ENCODE measurements at places on chromosomes 5 and 9. TPM values are rescaled to one million over a fixed set of nuclear protein-coding genes. Genes with fewer than 3 reads are reported as not detected.

- DNase-seq: no peak
Observed at GRCh38 chr5:58793888-58794657, 211.2 kb downstream of the RAB3C start.

BAAT gene
- not detected for total RNA-seq

ADAMTS16 gene
- total RNA-seq: not detected

CEL gene
- total RNA-seq: 7.7 TPM

DNA sequence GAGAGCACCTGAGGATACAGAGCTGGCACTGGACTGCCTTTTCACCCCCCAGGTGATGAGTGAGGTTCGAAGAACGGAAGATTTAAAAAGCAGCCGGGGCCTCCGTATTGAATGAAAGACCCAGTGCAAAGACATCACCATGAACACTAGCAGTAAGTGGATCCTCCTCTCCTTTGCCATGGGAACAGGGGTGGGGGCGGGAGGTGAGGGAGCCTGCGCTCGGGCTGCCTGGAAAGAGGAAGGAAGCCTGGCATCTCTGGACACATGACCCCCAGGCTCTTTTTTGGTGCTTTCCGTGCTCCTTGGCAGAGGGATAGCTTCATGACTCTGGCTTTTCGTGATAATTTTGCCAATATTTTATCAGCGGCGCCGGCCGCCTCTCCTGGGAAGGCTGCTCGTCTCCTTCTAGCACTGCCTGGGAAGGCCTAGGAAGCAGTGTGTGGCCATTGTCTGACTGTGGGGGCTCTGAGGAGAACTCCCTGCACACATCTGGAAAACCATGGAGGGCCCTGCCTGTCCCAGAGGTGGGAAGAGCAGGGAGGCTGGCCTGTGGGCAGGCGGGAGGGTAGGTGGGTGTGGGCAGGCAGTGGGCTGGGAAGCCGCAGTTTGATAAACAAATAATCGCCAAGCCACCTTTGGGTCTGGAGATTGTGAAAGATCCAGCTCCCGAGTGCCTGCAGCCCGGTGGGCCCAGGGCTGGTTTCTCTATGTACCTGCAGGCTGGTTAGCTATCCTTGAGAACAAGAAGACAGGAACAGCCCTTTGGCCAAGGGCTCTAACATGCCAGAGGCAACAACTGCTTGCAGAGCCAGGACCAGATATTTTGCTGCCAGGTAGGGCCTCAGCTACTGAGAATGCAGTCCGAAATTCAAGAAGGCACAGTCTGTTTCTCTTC lies 911 bp downstream of the ABLIM3 start:
- no peak for DNase-seq

PCDHGC4 gene
- 2.4 TPM for total RNA-seq

OBP2A gene
- not detected for total RNA-seq

- DNase-seq: peak; percentile 91
Observed at GRCh38 chr9:114372921-114373448, 14.8 kb downstream of the AKNA start.

SLC31A2 gene
- 14.6 TPM for total RNA-seq

- DNase-seq: no peak
Observed at GRCh38 chr5:119220576-119221197, 135.1 kb upstream of the TNFAIP8 start.

- DNase-seq: no peak
Observed at GRCh38 chr5:10701567-10702039, 59.4 kb downstream of the DAP start.

DNA sequence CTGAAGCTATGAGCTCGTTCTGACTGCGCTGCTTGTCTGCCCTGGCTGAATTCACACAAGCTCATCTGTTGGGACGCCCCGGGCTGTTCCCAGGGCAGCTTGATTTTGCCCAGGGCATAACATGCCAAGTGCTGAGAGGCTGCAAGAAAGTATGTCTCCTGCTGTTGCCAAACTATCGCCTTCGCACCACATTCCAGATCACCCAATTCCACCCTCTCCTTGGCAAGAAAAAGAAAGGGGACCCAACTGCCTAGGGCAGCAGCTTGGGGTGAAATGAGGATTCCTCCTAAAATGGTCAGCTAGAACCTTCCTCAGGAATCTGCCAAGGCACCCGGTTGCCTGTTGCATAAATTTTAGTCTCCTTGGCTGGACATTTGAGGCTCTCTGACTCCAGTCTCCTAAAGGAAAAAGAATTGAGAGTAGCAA lies 21.2 kb downstream of the COL15A1 start:
- DNase-seq: no peak

GRCh38 chr5:141084487-141084989 lies 9.9 kb upstream of the PCDHB2 start:
- no peak for DNase-seq

NPDC1 gene
- 69.0 TPM for total RNA-seq

DNA sequence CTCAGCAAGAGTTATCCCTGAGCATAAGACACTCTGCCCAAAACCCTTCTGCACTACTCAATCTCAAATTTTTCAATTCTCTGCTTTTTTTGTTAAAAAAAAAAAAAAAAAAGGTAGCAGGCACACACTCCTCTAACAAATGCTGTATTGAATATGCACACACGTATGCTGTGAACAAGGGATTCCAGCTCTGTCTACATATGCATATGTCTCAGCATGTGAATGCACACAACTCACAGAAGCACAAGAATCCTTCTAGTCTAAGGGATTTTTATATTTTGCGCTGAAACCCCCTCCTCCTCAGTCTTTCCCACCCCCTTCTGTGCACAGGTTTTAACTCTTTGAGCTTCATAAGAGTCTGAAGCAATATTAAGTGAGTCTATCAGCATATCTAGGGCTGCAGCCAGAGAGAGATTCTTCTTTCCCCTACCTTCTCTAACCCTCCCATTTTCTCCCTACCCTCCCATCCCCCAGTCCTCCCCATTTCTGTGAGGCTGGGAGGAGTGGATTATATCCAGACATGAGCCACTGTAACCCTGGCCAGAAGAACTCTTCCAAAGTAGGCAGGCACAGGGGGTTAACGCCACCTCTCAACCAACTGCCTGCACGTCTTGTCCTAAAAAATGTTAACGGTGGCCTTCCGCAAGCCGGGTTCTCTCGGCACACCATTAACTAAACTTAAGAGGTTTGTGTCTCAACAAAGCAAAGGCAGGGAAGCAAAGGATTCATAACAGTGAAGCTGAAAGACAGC lies 1.0 kb downstream of the GABRB2 start:
- no peak for DNase-seq

DNA sequence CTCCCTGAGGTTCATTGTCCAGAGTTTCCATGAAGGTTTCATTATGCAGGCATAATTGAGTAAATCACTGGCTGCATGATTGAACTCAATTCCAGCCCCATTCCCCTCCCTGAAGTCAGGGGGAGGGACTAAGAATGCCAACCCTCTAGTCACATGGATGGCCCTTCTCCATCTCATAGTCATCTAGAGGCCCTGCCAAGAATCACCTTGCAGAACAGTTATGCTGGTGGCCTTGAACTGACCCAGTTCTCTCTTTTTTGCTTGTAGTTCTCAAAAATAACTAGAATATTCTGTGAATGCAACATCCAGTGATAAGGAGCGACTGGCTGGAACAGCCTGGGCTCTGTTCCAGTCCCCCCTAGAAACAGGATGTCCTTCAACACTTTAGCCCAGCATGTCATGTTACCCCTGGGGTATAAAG lies 31.7 kb downstream of the SLC35A4 start:
- no peak for DNase-seq

DNA sequence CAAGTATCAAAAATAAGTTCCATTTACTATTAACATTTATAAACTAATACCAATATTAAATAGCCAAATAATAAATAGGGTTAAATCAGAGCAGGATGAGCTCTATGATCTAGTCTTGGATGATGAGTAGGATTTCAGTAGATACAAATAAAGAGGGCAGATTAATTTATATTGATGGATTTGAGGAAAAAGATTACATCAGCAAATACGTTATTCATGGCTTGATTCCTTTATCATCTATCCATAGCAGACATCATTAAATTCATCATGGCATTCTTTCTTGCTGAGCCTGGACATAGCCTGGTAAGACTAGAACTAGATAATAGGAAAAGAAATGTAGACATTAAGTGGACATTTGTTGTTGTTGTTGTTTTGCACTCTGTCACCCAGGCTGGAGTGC lies 13.4 kb upstream of the MSMP start:
- no peak for DNase-seq

RAI14 gene
- 6.7 TPM for total RNA-seq

DNA sequence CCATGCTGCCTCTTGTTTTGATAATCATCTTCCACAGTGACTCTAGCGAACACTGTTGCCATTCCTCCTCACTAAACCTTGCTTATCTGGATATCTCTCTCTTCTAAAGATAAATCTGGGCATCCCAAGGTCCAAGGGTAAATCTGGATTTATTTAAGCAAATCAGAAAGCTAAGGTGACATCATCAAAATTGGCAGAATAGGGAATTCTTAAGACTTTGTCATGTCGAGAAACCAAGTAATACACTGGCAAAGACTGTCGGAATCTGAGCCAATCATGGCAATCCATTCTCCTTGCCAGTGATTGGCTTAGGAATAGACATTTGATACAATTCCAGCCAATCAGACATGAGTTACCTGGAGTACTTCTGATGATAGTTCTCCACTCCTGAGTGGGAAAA lies 362.7 kb upstream of the PTGER4 start:
- DNase-seq: no peak

DNA sequence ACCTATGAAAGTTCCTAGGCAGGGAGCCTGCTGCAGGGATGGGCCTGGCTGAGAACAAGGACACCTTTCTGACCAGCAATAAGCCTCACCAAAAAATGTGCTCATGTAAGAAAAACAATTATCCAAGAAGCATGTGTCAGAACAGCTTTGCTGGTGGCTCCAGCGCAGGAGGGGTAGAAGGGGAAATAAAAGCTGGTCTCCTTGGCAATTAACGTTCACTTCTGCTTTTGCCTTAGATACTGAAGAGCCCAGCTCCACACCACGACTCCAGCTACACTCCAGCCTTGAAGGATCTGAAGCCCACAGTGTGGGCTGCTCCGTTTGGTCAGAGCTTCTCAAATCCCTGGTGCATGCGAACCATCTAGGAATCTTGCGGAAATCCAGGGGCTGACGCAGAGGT lies 107.6 kb upstream of the PHYKPL start:
- no peak for DNase-seq

GRCh38 chr5:400282-401145 lies 42.5 kb upstream of the EXOC3 start:
- DNase-seq: peak; percentile 50

PCDHAC2 gene
- 0.30 TPM for total RNA-seq

DNA sequence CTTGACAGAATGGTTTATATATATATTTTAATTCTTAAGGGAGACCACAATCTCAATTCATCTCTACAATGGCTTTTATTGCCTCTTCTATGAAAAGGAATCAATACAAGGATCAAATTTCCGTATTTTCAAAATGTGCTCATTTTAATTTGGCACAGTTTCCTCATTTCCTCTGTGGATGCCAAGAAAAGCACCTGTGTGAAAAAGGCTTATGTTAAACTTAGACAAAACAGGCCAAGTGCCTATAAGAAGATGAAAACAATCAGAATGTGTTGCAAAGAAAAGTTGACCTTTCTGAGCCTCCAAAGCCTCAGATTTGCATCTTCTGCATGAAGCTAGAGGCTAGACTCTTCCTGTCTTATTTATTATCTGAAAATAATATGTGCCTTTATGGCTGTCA lies 173.7 kb upstream of the SLC12A2 start:
- DNase-seq: no peak

GRCh38 chr5:131384616-131385214 lies 120.9 kb downstream of the CDC42SE2 start:
- no peak for DNase-seq

SLC6A7 gene
- total RNA-seq: not detected

PDCD1LG2 gene
- total RNA-seq: 3.3 TPM

- no peak for DNase-seq
Observed at GRCh38 chr5:78126536-78126935, 168.0 kb downstream of the AP3B1 start.
